ENCODE measurements at places on chromosomes 13 and 19.
A peak's percentile ranks its signal among the peaks of the same experiment; 100 is the strongest.

DNA sequence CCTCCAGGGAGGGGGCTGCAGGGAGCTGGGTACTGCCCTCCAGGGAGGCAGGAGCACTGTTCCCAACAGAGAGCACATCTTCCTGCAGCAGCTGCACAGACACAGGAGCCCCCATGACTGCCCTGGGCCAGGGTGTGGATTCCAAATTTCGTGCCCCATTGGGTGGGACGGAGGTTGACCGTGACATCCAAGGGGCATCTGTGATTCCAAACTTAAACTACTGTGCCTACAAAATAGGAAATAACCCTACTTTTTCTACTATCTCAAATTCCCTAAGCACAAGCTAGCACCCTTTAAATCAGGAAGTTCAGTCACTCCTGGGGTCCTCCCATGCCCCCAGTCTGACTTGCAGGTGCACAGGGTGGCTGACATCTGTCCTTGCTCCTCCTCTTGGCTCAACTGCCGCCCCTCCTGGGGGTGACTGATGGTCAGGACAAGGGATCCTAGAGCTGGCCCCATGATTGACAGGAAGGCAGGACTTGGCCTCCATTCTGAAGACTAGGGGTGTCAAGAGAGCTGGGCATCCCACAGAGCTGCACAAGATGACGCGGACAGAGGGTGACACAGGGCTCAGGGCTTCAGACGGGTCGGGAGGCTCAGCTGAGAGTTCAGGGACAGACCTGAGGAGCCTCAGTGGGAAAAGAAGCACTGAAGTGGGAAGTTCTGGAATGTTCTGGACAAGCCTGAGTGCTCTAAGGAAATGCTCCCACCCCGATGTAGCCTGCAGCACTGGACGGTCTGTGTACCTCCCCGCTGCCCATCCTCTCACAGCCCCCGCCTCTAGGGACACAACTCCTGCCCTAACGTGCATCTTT is 7.8 kb upstream of the CEACAM5 start:
- no peaks in the 10 kb centered on the region for H3K4me1 ChIP-seq
- DNase-seq: no peak
- H3K4me3 ChIP-seq: no peak overlapping the region
- H3K27ac ChIP-seq: no peak overlapping the region
- H3K27me3 ChIP-seq: no peaks in the 10 kb centered on the region

DNA sequence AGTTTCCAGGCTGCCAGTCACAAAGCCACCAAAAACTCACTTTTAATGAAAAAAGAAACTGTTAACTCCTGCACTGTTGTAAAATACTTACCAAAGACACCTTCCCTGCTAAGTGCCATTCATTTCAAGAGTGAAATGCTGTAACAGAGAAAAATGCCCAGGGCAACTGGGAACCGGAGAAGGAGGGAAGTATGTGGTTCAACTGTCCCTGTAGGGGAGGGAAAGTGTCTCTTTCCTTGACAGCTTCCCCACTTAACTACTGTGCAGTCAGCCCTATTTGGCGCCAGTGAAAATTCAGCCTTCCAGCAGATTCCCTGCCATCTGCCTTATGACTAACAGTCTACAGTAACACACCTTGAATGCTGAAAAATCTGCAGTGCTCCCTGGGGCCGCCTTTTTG is 789.0 kb downstream of the DIAPH3 start:
- no peaks in the 10 kb centered on the region for H3K4me1 ChIP-seq
- H3K27ac ChIP-seq: no peak overlapping the region
- no peaks in the 10 kb centered on the region for H3K27me3 ChIP-seq
- no peak overlapping the region for H3K4me3 ChIP-seq

GRCh38 chr19:39805104-39805503 is 26.4 kb downstream of the LEUTX start:
- no peaks in the 10 kb centered on the region for H3K36me3 ChIP-seq
- no peak for DNase-seq
- no peaks in the 10 kb centered on the region for H3K27me3 ChIP-seq
- H3K4me1 ChIP-seq: no peaks in the 10 kb centered on the region
- H3K27ac ChIP-seq: no peak overlapping the region
- no peak overlapping the region for H3K4me3 ChIP-seq

GRCh38 chr13:21326155-21327031 is 132.7 kb downstream of the ZDHHC20 start:
- H3K4me1 ChIP-seq: no peaks in the 10 kb centered on the region
- peak; percentile 46 for DNase-seq
- H3K27ac ChIP-seq: no peak overlapping the region
- H3K27me3 ChIP-seq: no peaks in the 10 kb centered on the region
- no peaks in the 10 kb centered on the region for H3K36me3 ChIP-seq

- no peaks in the 10 kb centered on the region for H3K36me3 ChIP-seq
- no peak overlapping the region for H3K4me3 ChIP-seq
- no peaks in the 10 kb centered on the region for H3K27me3 ChIP-seq
- DNase-seq: peak; percentile 95
Measured at GRCh38 chr19:47253467-47253881, 2.9 kb upstream of the CCDC9 start.

DNA sequence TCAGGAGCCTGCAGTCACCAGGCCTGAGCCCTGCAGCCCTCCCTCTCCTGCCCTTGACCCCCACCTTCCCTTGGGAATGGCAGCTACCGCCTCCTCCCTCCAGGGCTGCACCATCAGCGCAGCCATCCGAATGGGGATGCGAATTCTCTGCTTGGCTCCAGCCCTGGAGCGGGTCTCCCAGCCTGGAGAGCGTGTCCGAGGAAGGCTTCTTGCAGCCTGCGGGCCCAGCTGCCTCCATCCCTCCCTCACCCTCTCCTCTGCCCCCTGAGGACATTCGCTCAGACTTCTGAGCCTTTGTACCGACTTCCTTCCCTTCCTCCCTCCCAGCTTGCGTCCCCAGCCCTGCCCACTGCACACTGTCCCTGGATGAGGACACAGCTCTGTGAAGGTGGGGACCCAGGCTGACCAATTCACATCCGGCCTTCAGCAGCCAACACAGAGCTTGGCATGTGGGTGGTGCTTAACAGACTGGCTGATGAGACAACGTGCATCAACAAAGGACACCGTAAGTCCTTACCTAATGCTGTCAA is 6.0 kb upstream of the NKPD1 start:
- H3K4me3 ChIP-seq: no peak overlapping the region
- H3K27ac ChIP-seq: no peak overlapping the region
- no peaks in the 10 kb centered on the region for H3K27me3 ChIP-seq
- no peaks in the 10 kb centered on the region for H3K36me3 ChIP-seq

DNA sequence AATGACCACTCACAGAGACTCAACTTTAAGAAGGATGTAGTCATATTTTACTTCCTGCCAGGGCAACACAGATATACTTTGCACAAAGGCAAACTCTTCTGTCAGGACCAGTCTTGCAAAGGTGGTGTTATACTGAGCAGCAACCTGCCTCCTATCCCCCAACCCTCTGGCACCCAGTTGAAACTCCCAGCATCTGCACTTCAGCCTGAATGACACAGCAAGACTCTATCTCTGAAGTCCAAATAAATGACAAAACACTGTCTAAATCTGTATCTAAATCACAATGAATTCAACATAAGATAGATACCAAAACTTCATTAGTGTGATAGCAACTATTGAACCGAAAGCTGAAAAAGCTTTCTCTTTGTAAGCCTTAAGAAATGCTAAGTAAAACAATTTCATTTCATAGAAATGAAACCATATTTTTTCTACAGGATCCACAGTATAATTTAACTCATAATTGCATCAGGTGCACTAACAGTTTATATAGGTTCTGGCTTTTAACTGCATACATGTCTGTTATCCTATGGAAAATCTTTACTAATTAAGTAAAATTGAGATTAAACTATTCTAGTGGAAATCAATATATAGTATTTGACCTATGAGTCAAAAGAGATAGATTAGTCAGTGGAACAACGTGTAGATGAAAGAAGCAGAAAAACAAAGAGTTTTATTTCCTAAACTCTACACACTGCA is 163.7 kb downstream of the TBC1D4 start:
- no peaks in the 10 kb centered on the region for H3K27me3 ChIP-seq
- no peaks in the 10 kb centered on the region for H3K4me1 ChIP-seq
- H3K4me3 ChIP-seq: no peak overlapping the region
- H3K36me3 ChIP-seq: no peaks in the 10 kb centered on the region
- no peak overlapping the region for H3K27ac ChIP-seq
- DNase-seq: no peak

- H3K27ac ChIP-seq: peak overlapping the region; percentile 48
- H3K36me3 ChIP-seq: no peaks in the 10 kb centered on the region
- peak; percentile 77 for DNase-seq
- peaks cover 8% of the 10 kb centered on the region for H3K4me1 ChIP-seq
Measured at GRCh38 chr13:50222569-50223332, 207.5 kb downstream of the KCNRG start.

GRCh38 chr19:13843104-13843921 is 33.6 kb upstream of the NANOS3 start:
- H3K27ac ChIP-seq: peak overlapping the region; percentile 91
- H3K36me3 ChIP-seq: peaks cover 5% of the 10 kb centered on the region
- peak overlapping the region; percentile 31 for H3K4me3 ChIP-seq
- H3K27me3 ChIP-seq: no peaks in the 10 kb centered on the region
- H3K4me1 ChIP-seq: peaks cover 30% of the 10 kb centered on the region
- peak; percentile 64 for DNase-seq

DNA sequence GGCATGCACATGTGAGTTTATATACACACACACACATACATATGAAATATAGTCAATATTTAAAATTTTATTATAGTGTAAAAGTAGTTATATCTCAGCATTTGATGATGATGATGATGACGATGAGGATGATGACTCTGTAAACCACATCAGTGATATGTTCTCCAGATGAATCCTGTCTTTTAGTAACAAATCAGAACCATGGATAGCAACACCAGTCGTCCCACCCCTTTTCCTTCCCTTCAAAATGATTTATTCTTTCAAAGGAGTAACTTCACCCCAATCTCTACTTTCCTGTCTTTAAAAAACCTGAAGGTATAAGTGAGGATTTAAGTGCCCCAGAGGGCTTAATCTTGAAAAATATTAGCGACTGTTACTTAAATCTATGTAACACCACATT is 74.1 kb downstream of the DCLK1 start:
- no peak overlapping the region for H3K4me3 ChIP-seq
- H3K27ac ChIP-seq: no peak overlapping the region
- H3K4me1 ChIP-seq: no peaks in the 10 kb centered on the region
- H3K27me3 ChIP-seq: no peaks in the 10 kb centered on the region
- no peaks in the 10 kb centered on the region for H3K36me3 ChIP-seq

DNA sequence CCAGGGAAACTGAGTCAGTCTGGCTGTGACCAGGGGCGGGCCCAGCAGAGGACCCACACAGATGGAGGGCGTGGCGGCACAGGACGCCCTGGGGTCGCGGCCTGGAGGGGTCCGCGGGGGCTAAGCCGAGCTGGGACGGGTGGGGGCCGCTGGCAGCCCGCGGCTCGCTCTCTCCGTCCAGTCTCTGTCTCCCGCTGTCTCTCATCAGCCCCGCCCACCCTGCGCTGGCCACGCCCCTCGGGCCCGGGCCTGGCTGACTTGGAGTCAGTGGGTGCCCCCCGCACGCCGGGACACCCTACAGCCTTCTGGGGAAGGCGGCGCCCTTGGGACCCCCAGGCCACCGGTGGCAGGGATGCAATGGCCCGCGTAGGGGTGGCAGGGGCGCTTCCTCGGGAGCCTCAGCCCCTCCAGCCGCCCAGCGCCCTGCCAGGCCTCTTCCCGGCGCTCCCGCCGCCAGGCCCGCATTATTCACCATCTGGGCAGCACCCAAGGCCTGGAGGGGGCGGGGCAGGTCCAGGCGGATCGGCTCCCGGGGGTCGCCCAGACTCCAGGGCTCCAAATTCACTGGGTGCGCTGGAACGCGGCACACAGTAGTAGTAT is at the start of gene TBXA2R:
TSS of gene TBXA2R (minus strand) at position 186 of the 600 bp plus-strand sequence. CDS start 6,241 bp downstream, outside the sequence.
- peak within 1 kb of the TSS; percentile 42 for H3K4me3 ChIP-seq
- peak within 1 kb of the TSS; percentile 50 for H3K27ac ChIP-seq
- peaks cover 6% of the 10 kb centered on the region for H3K36me3 ChIP-seq
- H3K27me3 ChIP-seq: no peaks in the 10 kb centered on the region

DNA sequence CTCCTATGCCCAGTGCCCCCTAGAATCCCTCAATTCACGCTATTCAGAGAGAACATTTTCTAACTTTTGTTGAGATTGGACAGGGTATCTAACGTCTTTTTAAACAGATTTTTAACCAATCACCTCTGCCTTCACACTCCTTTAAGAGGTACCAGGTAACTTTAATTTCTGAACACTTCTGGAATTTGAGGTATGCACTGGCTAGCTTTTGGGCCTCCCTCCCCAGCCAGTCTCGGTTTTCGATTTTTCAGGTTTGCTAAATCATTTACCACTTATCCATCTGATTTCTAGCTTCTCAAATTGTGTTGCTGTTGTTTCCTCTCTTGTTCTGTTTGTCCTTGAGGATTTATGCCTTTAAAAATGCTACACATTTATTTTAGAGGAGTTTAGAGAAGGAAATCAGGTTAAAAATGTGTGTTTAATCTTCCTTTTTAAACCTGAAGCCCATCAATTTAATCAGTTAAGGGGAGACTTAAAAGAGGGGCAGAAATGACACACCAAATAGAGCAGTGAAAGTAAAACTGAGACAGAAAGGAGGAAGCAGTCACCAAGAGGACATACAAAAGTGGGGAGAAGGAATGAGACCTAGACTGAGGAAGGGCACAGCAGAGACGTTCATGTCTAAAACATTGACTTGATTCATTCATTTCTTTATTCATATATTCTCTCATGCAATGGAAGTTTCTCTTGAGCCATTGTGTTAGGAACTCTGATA is 139.6 kb upstream of the HTR2A start:
- no peaks in the 10 kb centered on the region for H3K4me1 ChIP-seq
- no peak overlapping the region for H3K27ac ChIP-seq
- no peaks in the 10 kb centered on the region for H3K36me3 ChIP-seq
- DNase-seq: no peak
- H3K27me3 ChIP-seq: no peaks in the 10 kb centered on the region
- no peak overlapping the region for H3K4me3 ChIP-seq
